ENCODE measurements at places on chromosomes 1 and 21.

GRCh38 chr1:43753422-43753821 lies 46.1 kb downstream of the ST3GAL3 start:
- DNase-seq = no peak

DNA sequence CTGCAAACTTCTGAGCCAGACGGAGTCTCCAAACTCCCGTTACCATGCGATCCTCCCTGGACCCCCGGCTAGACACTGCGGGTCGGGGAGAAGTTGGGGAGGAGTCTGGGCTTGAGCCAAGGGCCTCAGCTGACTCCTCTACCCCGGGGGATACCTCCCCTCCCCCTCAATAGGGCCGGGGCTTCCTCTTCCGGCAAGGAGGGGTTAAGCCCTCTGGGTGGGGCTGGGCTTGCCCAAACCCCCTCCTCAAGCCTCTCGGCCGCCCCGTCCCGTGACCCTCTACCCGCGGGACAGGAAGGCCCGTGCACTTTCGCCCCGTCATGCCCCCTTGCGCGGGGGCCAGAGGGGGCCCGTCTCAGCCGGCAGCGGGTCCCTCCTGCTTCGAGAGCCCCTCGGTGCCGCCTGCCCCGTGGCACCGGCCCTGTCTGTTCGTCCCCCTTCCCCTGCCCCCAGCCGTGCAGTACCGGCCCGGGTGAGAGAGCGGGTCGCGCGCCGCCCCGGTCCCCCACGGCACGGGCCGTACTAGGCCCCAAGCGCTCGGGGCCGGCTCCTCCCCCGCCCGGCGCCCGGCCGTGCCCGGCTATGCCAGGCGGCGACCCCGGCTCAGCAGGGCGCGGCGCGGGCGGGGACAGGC lies 652 bp downstream of the ARL8A start:
- no peak for DNase-seq

GRCh38 chr1:210323957-210324356 lies 4.7 kb upstream of the HHAT start:
- DNase-seq = no peak

DNA sequence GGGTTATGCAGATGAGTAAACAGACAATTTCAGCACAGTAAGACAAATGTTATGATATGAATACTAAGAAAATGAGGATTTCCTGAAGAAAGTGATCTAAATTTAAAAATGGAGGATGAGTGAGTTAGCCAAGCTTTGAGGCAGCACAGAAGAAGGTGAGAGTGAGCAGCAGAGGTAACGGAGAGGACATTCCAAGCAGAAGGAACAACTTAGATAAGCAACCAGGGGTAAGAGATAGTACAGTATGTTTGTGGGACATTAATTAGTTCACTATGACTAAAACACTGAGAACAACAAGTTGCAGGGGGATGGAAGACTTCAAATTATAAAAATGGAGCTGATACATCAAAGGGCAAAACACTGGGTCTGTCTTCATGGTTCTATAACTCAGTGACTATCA lies 22.8 kb downstream of the PRPF38A start:
- DNase-seq = no peak
